ENCODE measurements at places on chromosomes 1 and 21.

DNA sequence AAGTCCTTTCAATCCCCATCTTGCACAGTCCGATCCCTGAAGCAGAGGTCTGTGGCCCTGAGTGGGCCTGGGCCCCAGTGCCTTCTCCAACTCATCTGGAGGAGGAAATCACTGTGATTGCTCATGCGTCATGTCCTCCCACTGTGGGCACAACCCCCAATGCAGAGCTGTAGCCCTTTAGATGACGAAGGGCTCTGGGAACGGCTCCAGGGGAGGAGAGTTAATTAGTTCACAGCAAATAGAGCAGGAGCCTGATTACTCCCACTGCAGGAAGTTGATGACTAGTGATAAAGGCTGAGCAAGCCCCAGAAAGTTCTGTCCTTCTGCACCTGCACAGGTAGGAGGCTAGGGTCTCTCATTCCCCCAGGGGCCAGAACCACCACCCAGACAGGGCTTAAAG, 111.5 kb downstream of the CCDC185 start:
- no peak for DNase-seq

GRCh38 chr1:43269627-43270375, at the start of gene TMEM125:
TMEM125 (plus strand) TSS chr1:43269983; CDS start chr1:43272723, 2,740 bp downstream.
- DNase-seq, result peak; percentile 18

GRCh38 chr1:53365437-53366063, 37.7 kb upstream of the LRP8 start:
- DNase-seq, result no peak

- no peak for DNase-seq
Measured at GRCh38 chr1:11145741-11146140, 43.4 kb upstream of the ANGPTL7 start.

DNA sequence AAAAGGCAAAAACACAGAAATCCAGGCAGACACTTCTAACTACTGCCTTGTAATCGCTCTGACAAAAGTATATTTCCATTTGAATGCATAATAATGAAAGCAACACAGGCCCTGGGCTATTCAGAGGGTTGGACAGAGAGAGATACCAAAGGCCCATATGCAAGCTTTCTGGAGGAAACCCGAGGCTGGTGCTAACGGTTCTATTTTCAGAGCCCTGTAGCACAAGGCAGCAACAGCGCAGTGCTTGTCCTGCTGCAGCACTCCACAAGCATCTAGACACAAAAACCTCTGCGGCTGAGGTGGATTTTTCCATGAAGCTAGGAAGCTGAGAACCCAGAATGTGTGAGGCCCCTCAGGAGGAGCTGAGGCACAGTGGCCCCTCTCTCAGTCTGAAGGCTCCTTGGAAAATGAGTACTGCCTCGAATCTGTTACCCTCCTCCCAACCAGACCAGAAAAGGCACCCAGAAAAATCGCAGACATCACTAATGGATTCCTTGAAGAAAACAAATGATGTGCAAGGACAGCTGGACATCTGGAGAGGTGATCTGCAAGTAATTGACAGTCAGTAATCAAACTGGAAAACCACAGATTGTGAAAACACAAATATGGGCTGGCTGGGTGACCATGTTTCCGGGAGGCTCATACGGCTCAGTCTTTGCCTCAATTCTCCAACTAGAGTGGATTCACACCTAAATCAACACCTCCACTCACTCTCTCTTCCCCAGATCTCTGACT, 54.0 kb downstream of the COLGALT2 start:
- no peak for DNase-seq
